ENCODE measurements at places on chromosomes 7 and 10.

DNA sequence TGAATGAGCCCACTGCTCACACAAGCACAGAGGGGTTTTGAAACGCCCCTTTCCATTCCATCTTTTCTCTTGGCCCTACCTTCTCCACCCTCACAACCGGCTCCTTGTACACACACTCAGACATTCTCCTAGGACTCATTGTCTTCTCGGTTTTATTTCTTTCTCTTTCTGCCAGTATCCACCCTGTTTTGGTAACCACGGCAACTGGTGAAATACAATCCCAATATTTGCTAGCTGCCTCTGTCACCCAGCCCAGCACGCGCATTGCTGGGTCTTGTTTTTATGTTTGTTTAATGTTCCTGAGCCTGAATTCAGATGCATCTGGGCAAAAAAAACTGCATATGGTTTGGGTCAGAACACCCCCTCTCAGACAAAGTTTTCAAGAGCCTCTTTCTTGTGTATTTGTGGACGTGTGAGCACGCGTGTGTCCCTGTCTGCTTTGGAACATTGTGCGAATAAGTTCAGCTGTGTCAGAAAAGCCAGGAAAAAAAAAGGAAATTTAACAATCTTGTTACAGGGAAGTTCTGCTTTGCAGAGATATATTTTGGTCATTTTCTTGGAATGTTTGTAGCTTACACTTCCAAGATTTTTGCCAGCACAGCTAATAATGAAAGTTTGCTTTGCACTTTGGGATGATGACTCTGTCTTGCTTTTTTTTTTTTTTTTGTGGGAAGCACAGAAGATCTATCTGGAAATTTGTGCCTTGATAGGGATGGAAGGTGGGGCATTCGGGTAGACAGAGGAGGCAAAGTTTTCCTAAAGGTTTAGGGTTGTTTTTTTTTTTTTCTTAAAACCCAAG is 225.9 kb downstream of the TRIL start:
- no peak for DNase-seq

DNA sequence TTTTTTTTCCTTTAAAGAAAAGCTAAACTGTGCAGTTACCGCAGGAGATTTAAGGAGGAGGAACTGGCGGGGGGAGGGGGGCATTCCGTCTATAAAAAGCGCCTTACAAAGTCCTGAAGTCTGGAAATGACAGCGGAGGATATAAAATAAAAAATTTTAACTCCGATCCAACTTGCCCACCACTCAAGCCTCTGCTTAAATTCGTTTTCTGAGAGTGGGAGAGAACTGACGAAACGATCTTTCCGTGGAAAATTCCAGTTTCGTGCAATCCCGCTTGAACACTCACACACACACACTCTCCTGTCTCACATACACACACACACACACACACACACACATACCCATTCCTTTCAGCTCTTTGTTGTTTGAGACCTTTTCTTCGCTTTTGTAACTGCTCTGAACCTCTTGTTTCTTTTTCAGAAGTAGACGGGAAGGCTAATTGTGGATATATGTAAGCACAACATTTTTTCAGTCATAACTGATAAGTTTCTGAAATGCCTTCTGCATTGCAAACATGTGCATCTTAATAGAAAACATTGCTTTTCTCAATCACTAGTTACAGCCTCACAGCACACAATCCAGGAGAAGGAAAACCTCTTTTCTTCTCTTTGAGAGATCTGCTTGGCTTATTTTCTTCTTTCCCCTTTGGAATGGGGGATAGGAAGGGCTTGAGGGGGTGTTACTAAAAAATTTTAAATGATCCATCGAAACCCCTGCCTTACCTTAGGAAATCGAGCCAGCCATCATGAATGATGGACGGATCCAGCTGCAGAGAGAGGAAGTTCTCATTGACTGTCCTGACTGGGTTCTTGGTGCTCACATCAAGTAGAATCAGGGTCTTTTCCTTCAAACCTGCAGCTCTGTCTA is 628 bp downstream of the HPSE2 start:
- no peak for DNase-seq

DNA sequence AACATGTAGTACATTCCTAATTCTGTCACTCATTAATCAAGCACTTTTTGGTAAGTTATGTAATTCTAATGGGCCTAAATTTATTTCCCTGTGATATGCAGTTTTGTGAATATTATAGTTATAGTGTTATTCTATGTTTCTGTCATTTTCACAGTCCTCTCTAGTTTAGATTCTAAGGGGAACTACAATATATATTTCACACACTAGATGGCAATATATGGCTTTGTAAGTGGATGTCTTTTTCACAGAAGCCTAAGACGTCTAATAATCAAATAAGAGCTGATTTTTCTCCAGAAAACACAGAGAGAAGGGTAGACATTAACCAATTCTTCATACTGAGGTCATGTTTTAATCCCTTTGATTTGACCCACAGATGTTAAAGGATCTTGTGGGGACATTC is 18.0 kb downstream of the RNLS start:
- DNase-seq = no peak

DNA sequence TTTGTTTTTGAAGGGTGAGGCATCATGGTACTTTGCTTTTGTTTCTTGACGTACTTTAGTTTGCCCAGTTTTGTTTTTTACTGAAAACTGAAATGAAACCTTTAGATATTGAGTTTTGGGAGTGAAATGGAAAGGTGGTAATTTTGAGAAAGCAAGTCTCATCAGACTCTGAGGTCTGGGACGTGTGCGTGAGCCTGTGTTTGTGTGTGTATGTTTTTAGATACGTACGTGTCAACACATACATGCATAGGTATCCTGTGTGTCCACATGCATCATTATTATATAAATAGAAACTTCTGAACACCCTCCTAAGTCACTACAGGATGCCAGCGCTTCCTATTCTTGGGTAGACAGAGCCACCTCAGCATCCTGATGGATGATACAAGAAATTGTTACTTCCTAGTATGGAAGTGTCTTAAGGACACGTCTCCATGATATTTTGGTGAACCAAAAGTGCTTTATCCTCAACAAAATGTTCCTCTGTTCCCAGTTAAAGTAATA is 47.8 kb downstream of the PROSER2 start:
- DNase-seq = no peak

- DNase-seq = no peak
These were observed 2.7 kb upstream of the PRKRIP1 start for GRCh38 chr7:102393467-102393866.

Data from hippocampal formation (tissue), 2 donors.